Pancreas (tissue), 10 donors: ENCODE measurements at places on chromosomes 2 and 18. TPM values are rescaled to one million over a fixed set of nuclear protein-coding genes. Genes with fewer than 3 reads are reported as not detected.
A peak's percentile ranks its signal among the peaks of the same experiment; 100 is the strongest.

- H3K27ac ChIP-seq = no peak overlapping the region
- no peaks in the 10 kb centered on the region for H3K27me3 ChIP-seq
- H3K4me3 ChIP-seq = no peak overlapping the region
- no peak for DNase-seq
Measured at GRCh38 chr2:196344397-196344796, 173.0 kb upstream of the STK17B start.

DNA sequence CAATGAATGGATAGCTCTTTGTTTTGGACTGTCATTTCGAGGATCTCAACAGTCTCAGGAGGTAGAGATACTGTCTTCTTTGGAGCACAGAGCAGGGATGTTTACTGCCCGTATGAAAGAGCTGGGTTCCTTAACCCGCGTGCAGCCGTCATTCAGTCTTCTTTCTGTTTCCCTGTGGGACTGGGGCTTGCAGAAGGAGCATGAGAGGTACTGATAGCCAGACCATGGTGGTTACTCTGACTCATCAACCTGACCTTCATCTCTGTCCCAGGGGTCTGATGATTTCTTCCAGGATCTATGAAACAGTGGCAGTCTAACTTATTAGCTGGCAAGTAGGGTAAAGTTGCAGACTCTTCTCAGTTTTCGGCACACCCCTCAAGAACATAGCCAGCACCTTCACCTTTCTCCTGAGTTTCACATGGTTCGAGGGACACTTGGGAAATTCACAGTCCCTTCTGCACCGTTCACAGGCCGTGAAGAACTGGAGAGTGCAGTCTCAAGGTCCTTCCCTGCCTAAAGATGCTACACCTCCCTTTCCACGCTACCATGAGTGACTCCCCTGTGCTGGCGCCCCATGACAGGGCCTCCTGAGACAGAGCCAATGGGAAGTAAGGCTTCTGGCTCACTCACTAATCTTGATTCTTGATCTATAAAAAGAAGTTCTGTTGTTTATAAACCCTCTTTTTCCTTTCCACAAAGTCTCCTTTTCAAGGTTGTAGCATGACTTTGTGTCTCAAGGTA, 226.2 kb downstream of the MC4R start:
- no peaks in the 10 kb centered on the region for H3K4me1 ChIP-seq
- H3K4me3 ChIP-seq = no peak overlapping the region
- no peaks in the 10 kb centered on the region for H3K36me3 ChIP-seq
- DNase-seq = no peak
- H3K27ac ChIP-seq = no peak overlapping the region

DNA sequence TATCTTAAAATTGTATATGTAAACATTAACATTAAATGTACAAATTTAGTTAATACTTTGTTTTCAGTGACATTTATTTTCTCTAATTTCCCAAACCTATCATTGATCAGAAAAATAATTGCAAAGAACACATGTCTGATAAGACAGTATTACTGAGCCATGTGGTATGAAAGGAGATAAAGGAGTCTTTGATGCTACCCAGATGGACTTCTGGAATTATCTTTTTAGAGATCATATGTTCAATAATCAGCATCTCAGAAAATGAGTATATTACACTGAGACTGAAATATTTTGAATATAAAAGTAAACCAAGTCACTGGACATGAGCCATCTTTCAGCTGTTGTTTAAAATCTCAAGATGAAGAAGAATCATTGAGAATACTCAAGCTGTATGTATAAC, 153.3 kb downstream of the PHLPP1 start:
- peaks cover 8% of the 10 kb centered on the region for H3K4me1 ChIP-seq
- no peaks in the 10 kb centered on the region for H3K36me3 ChIP-seq
- H3K27me3 ChIP-seq = no peaks in the 10 kb centered on the region
- H3K4me3 ChIP-seq = no peak overlapping the region

DNA sequence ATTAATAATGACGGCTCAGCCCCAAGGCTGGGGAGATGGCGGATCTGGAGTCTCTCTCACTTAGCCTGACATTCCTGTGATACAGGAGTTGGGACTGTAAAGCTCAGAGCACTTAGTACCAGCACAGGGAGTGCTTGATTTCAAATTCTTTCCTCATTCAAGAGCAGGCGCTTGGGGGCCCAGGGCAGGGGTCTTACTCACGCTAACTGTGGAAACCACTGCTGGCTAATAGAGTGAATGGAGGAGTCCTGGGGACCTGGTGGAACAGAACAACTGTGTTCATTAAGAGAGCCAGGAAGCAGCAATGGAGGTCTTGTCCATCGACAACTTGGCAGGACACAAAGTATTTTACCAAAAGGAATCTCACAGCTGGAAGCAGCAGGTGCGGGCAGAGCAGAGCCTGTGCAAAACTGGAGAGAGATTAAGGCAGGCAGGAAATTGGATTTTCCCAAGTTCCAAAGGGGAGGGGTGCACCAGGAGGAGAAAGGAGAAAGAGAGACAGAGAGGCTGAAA, 358.9 kb downstream of the TNS1 start:
- no peak overlapping the region for H3K27ac ChIP-seq
- H3K4me1 ChIP-seq = no peaks in the 10 kb centered on the region
- H3K36me3 ChIP-seq = no peaks in the 10 kb centered on the region

DNA sequence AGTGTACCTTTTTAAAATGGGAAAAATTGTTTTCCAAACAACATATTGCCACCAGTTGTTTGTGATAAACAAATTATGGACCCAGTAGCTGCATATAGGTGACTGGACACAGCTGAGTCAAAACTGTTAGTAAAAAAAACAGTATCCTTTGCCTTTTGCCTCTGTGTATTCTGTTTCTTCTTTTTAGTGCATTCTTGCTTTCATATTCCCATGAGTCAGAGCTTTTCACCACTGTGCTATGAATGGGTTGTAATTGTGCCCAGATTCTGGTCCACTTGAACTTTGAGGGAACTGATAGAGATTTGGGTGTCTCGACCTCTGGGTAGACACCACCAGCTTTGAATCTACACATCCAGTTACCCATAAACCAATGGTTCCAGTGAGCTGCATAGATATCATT, 1441.9 kb upstream of the ZEB2 start:
- no peak overlapping the region for H3K27ac ChIP-seq
- H3K4me1 ChIP-seq = no peaks in the 10 kb centered on the region
- no peak for DNase-seq
- no peaks in the 10 kb centered on the region for H3K27me3 ChIP-seq
- H3K36me3 ChIP-seq = no peaks in the 10 kb centered on the region
- no peak overlapping the region for H3K4me3 ChIP-seq

GRCh38 chr2:65746931-65747675, 314.7 kb upstream of the SPRED2 start:
- no peak overlapping the region for H3K4me3 ChIP-seq
- no peak for DNase-seq
- H3K27me3 ChIP-seq = no peaks in the 10 kb centered on the region
- no peaks in the 10 kb centered on the region for H3K4me1 ChIP-seq
- H3K36me3 ChIP-seq = no peaks in the 10 kb centered on the region
- no peak overlapping the region for H3K27ac ChIP-seq

GRCh38 chr2:207163053-207163755, 2.5 kb downstream of the KLF7 start:
- H3K27ac ChIP-seq = peak overlapping the region; percentile 100
- H3K4me3 ChIP-seq = no peak overlapping the region
- H3K36me3 ChIP-seq = no peaks in the 10 kb centered on the region

- no peak overlapping the region for H3K4me3 ChIP-seq
- H3K4me1 ChIP-seq = peaks cover 6% of the 10 kb centered on the region
- no peak overlapping the region for H3K27ac ChIP-seq
Measured at GRCh38 chr2:202771741-202772460, 99.7 kb downstream of the ICA1L start.

DNA sequence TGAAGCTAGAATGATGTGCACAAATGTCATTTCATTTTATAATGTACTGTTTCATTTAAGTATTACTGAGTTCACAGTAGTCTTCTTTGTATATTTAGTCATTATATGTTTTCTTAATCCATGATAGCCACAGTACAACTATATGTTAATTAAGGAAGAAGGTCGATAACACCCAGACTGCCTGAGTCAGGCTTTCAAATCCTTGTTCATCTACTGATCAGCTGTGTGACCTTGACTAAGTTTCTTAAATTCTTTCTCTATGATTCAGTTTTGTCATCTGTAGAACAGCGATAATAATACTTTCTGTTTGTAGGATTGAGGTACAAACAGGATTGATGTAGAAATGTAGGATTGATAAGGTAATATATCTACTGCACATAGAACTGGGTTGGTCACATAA, 5.4 kb downstream of the GCC2 start:
- no peaks in the 10 kb centered on the region for H3K4me1 ChIP-seq
- peaks cover 9% of the 10 kb centered on the region for H3K36me3 ChIP-seq
- DNase-seq = no peak
- H3K4me3 ChIP-seq = no peak overlapping the region

DNA sequence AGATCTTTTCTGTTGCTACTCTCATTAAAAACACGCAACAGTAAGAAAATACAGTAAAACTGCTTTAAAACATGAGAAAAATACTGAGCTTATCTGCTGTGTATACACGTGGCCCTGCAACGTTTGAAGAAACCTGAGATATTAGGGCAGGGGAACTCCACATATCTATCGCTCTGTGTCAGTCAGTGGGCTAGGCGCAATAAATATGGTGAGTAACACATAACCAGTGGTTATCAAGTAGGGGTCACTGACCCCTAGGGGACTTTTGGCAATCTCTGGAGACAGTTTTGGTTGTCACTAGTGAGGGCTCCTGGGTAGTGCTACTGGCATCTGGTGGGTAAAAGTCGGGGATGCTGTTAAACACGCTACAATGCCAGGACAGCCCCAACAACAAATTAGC, 14.9 kb downstream of the STAT1 start:
- no peaks in the 10 kb centered on the region for H3K27me3 ChIP-seq
- no peaks in the 10 kb centered on the region for H3K4me1 ChIP-seq
- H3K27ac ChIP-seq = no peak overlapping the region
- no peak for DNase-seq
- H3K4me3 ChIP-seq = no peak overlapping the region

- H3K27me3 ChIP-seq = no peaks in the 10 kb centered on the region
- peaks cover 6% of the 10 kb centered on the region for H3K4me1 ChIP-seq
- peak overlapping the region; percentile 69 for H3K27ac ChIP-seq
- DNase-seq = peak; percentile 58
- no peak overlapping the region for H3K4me3 ChIP-seq
Measured at GRCh38 chr18:22604390-22604985, 186.8 kb upstream of the CTAGE1 start.

DNA sequence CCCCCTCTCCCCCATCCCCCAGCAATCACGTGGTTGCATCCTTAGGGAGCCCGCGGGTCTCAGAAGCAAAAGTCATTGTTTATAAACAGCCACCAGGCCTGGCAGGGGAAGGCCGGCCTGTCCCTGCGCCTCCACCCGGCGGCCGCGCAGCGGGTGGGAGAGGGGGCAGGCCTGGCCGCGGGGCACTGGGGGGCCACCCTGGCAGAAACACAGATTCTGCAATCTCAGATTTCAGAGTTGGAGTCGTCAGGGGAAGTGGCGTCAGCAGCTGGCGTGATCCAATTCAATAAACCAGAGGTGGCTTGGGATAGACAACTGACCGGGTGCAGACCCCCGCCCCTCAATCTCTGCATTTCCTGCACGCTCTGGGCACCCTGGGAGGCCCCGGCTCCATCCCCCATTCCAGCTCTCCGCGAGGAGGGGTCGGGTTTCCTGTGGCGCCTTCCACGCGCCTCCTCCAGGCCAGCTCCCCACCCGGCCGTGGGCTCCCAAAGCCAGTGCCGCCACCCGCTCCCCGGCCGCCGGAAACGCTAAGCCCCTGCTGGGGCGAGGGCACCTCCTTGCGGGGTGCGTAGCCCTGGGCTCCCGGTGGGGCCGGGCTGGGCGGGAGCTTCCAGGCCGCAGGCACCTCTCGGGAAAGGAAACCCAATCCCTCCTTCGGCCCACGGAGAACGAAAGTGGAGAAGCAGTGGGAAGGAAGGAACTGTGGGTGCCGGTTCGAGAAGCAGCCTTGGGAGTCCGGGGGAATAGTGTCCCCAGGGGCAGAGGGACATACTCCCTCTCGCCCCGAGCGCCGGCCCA, 1.1 kb downstream of the BIN1 start:
- peak; percentile 79 for DNase-seq
- H3K27me3 ChIP-seq = no peaks in the 10 kb centered on the region
- peak overlapping the region; percentile 88 for H3K4me3 ChIP-seq
- H3K4me1 ChIP-seq = no peaks in the 10 kb centered on the region
- no peaks in the 10 kb centered on the region for H3K36me3 ChIP-seq

GRCh38 chr2:70094171-70094977, 7.1 kb downstream of the PCBP1 start:
- no peaks in the 10 kb centered on the region for H3K27me3 ChIP-seq
- DNase-seq = no peak
- H3K27ac ChIP-seq = peak overlapping the region; percentile 94
- H3K36me3 ChIP-seq = no peaks in the 10 kb centered on the region
- no peak overlapping the region for H3K4me3 ChIP-seq
- H3K4me1 ChIP-seq = peaks cover 21% of the 10 kb centered on the region

DNA sequence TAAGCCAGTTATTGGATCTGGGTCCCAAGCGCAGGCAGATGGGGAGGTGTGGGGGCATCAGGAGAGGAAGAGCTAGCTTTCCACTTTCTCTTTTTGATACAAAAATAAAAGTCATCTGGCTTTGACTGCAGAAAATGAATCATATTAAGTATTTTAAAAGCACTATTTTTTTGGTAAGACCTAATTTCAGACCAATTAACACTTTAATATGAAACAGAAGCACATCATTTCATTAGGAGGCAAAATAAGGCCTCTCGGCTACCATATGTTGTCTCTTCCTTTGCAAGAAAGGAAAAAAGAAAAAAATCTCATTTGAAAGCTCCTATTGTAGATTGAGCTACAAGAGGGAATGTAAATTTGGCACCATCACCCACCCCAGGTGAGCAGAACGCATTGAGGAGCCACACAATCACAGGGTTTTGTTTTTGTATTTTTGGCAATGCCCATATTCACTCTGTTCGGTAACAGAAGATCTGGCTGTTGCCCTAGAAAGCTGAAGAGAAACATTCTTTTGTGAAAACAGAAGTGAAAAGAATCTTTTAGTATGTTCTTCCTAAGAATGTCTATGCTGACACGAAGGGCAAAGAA, 390.7 kb upstream of the ETAA1 start:
- H3K36me3 ChIP-seq = no peaks in the 10 kb centered on the region
- DNase-seq = no peak
- H3K27ac ChIP-seq = no peak overlapping the region
- H3K27me3 ChIP-seq = no peaks in the 10 kb centered on the region
- H3K4me3 ChIP-seq = no peak overlapping the region

- no peak for DNase-seq
- H3K27ac ChIP-seq = no peak overlapping the region
- peaks cover 18% of the 10 kb centered on the region for H3K4me1 ChIP-seq
- no peaks in the 10 kb centered on the region for H3K36me3 ChIP-seq
- H3K27me3 ChIP-seq = no peaks in the 10 kb centered on the region
- H3K4me3 ChIP-seq = no peak overlapping the region
Measured at GRCh38 chr2:45957533-45958227, 306.2 kb downstream of the PRKCE start.

The GPR45 gene
- total RNA-seq = not detected

The CD302 gene
- 12.0 TPM for total RNA-seq

The POMC gene
- 2.4 TPM for total RNA-seq

The EGR4 gene
- total RNA-seq = 0.09 TPM

The C2orf69 gene
- total RNA-seq = 7.7 TPM

The RAD51AP2 gene
- total RNA-seq = 0.06 TPM

The COL5A2 gene
- 3.2 TPM for total RNA-seq

The SYT4 gene
- total RNA-seq = 7.3 TPM

The UPP2 gene
- total RNA-seq = not detected

The GPR55 gene
- total RNA-seq = 0.12 TPM

The MPPE1 gene
- 25.2 TPM for total RNA-seq

The SPAG16 gene
- 15.2 TPM for total RNA-seq
